ENCODE measurements at places on chromosomes 5 and 9.

DNA sequence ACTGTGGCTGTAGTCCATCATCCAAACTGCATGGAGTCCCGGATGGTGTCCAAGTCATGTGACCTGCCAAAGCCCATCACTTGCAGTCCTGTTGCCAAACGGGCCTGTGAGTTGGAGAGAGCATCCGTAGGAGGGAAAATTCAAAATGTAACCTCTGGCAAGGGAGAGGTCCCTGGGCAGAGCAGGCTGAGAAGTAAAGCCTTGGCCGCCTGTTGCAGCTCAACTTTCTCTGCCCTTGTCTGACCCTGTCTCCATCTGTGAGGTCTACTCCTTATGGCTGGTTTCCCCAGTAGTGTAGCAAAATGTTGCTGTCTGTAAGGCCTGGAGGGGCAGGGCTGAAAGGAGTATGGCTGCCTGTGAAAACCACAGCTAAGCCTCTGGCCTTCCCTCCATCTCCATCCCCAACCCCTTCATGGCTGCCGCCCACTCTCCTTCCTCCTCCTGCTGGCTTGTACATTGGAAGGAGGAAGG, 163.5 kb downstream of the SEMA6A start:
- no peak for DNase-seq

DNA sequence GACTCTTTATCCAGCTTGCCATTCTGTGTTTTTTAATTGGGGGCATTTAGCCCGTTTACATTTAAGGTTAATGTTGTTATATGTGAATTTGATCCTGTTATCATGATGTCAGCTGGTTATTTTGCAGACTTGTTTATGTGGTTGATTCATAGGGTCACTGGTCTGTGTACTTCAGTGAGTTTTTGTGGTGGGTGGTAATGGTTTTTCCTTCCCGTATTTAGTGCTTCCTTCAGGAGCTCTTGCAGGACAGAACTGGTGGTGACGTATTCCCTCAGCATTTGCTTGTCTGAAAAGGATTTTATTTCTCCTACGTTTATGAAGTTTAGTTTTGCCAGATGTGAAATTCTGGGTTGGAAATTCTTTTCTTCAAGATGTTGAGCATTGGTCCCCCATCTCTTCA, 381.1 kb downstream of the MAN2A1 start:
- no peak for DNase-seq

DNA sequence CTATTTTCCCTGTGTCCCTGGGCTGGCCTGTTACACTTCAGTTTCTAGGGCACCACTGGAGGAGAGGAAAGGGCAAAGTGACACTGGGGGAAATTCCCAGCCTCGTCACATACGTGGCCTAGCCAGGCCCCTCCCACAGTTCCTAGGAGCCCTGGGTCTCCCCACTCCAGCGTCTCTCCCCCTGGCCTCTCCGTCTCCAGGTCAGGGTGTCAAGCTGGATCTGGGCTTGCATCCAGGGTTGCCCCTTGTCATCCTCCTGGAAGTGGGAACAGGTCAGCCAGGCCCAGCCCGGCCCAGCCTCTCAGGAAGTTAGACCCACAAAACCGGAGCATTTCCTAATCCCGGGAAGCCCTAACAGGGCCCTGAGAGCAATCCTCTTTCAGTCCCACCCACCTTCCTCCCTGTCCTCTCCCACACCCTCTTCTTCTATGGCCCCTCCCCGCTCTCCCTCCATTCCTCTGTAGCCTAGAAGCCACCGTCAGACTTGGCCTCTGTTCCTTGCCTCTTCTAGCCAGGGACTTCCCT, 4.7 kb upstream of the TNIP1 start:
- no peak for DNase-seq

DNA sequence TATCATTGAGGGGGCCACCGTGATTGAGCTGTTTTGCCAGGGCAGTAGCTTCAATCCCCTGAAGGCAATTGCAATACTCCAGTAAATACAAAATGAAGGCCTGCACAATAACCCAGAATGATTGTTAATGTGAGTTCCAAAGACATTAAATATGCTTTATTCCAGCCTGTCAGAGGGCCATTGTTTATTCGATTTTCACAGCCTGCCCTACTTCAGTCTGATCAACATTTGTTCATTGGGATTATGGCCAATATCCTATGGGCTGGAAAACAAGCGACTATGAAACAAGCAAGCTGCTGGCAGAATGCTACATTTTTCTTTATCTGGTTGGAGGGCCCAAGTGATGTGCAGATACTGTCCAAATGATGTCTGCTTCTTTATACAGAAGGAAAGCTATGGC, 543.1 kb downstream of the TLE1 start:
- DNase-seq: no peak

DNA sequence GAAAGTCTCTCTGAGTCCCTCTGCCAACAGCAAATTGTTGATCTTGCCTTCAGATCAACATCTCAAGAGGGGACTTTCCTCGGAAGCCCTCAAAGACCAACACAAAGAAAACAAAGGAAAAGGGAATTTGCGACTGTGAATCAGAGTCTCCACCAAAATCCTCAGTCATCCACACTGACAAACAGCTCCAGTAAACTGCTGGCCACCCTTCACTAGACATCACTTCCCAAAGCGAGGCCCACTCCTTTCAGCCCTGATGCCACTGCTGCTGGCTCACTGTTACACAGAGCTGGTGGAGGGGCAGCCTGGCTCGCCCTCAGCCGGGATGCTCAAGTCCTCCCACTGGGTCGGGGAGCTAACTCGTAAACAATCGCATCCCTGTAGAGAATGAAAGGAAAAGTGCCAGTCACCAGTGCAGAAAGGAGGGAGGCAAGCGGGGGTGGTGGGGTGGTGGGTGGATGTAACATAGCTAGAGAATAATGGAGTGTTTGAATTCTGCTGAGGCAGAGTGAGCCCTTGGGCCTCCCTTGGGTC, 1.3 kb downstream of the FGF1 start:
- DNase-seq: peak; percentile 85

DNA sequence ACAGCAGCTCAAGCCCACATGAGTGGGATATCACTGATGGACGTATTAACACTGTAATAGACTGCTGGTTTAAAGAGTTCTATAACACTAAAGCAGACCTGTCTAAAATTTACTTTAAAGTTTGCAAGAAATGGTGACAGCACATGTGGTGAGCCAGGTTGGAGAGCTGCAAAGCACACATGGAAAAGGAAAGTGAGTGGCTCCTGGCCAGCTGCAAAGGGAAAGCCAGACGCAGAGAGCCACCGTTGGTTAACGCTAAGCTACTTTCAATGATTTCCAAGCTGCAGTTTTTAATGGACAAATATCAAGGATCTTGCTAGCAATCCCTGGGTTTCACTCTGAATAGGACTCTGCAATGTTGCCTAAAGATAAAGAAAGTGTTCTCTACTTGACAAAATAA, 89.9 kb downstream of the CTNND2 start:
- DNase-seq: no peak

- peak; percentile 28 for DNase-seq
These were observed 57.0 kb upstream of the ACOT12 start for GRCh38 chr5:81450940-81451339.

DNA sequence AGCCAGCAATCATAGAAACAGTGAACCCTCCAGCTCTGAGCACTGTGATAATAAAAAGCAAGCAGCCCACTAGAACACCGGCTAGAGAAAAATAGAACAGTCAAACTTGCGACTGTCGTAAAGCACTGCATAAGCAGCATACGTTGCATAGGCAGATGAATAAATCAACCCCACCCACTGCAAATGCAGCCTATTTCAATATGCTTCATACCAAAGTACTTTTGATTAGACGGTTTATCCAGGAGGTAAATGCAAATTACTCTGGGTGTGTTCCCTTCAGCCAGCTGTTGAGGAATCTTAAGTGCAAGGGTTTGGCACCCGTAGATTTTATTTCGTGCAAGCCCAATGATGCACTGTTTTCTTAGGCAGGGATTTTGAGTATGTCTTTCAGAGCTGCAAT, 32.1 kb upstream of the ANKRD18A start:
- no peak for DNase-seq

GRCh38 chr5:118016396-118016795, 972.0 kb downstream of the DTWD2 start:
- DNase-seq: no peak

GRCh38 chr5:139671096-139671841, 23.1 kb downstream of the CXXC5 start:
- DNase-seq: no peak

DNA sequence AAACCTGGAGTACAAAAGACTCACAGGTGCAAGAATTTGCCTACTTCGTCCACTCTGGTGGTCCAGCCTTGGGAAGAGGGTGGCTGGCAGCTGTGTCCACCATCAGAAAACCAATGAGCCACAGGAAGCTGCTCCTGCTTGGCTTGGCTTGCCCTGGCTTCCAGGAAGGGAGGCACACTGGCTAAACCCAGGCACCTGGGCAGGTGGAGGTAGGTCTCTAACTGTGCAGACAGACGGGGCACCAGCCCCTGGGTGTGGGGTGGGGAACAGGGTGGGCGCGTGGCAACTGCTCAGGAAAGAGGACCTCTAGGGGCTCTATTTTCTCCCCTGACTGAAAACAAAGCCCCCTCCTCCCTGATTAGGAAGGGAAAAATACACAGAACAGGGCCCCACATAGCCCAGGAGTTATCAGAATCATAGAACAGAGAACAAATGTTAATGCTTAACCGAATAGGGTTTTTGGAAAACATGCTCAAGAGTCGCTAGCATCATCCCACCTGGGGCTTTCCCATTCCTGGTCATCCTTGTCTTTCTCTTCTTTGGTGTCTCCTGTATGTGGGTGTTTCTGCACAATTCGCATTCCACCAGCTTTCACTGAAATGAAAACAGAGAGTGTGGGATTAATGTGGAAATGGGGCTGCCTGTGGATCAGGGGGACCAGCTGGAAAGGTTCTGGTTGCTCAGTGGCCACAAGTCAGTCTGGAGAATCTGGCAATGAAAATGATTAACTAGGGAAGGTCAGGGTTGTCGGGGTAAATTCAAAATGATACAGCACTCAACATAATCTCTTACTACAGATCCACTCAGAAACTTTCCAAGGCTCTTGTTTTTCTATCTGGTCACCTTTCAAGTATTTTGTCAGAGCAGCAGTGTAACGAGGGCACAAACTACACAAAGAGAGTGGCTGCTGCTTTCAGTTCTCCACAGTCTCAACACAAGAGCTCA, 13.1 kb downstream of the DAP start:
- DNase-seq: no peak

DNA sequence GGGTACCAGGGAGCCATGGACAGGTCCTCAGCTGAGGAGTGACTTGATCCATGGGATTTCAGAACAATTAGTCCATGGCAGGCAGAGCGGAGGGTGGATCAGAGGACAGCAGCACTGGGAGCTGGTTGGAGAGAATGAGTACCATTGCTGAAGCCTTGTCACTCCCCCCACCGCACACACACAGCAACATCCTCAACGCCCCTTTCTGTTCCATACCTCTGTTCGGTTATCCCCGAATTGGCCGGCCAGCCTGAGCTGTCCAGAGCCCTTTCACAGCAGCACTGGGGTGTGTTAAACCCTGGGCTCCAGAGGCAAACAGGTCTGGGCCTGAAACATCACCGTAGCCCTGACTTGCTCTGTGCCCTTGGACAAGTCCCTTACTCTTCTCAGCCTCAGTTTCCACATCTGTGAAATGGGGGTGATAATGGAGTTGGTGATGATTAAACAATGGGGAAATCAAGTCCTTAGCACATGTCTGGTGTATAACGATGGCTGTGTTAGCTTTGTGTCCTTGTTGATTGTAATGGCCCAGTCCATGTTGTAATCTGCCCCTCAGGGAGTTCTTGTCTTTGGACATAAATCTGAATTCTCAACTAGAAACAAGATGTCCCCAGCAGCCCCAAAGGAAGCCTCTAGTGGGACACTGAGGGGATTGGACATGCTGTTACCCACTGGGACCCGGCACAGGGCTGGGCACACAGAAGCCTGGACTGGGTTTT, 16.9 kb downstream of the GSN start:
- no peak for DNase-seq

Data from mesendoderm (in vitro differentiated cells).